Substantia nigra (tissue), 51 donors: ENCODE measurements at places on chromosomes 13 and 19.
A peak's percentile ranks its signal among the peaks of the same experiment; 100 is the strongest.

DNA sequence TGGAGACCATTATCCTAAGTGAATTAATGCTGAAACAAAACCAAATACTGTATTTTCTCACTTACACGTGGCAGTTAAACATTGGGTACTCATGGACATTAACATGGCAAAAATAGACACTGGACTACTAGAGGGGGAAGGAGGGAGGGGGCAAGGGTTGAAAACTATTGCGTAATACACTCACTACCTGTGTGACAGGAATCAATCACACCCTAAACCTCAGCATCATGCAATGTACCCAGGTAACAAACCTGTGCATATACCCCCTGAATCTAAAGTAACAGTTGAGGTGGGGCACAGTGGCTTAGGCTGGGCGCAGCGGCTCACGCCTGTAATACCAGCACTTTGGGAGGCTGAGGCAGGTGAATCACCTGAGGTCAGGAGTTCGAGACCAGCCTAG lies 207.0 kb downstream of the TDRD3 start:
- DNase-seq: no peak

GRCh38 chr19:13031917-13032623 lies 36.8 kb downstream of the NFIX start:
- peak; percentile 78 for DNase-seq

- DNase-seq: no peak
These were observed 151.2 kb downstream of the DIAPH3 start for GRCh38 chr13:60012488-60012887.

DNA sequence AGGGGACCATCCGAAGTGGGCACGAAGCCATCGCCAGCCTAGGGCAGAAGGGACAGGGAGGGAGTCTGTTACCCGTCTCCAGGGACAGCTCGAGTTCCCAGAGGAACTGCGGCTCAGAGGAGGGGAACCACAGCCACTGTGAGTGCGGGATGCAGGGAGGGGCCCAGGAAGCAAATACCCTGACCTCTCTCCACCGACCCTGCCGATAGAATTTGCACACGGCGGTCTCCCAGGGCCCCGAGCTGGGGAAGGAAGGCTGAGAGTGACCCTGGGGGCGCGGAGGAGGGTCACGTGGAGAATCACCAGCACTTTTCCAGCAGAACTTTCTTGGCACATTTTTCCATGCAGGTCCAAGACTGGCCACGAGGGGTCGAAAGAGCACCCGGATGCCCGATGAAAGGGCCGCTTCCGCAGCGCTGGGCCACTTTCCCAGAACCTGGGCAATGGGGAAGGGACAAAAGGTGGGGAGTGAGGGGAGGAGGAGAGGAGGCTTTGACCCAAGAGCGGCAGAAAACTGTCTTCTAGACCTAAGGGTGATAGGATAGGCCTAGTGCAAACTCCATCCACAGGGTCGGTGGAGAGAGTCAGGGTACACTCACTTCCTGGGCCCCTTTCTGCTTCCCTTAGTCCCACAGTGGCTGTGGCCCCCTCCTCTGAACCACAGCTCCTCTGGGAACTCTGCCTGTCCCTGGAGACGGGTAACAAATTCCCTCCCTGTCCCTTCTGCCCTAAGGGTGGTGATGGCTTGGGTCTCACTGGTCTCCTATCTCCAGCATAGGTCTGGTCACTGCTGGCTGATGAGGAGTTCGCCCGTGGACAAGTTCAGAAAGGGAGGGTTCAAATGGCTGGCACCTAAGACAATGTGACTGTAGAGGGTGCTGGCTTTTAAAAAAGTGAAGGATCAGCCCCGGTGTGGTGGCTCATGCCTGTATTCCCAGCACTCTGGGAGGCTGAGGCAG lies 5.3 kb upstream of the GPR4 start:
- peak; percentile 58 for DNase-seq

GRCh38 chr13:35769812-35770211 lies 293.3 kb upstream of the MAB21L1 start:
- DNase-seq: no peak

DNA sequence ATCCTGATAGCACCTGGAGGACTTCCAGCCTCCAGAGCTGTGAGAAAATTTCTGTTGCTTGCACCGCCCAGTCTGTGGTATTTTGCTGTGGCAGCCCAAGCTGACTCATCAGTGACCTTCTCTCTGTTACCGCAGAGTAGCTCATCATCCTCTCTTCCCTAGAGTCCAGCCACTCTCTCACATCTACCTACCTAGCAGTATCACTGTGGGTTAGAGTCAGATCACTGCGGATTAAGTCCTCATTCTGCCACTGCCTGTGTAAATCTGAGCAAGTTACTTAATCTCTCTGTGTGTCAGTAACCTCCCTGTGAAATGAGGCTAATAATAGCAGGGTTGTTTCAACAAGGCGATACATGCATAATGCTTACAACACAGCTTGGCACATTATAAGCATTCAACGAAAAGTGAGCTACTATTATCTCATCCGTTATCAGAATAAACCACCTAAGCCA lies 40.3 kb upstream of the USPL1 start:
- no peak for DNase-seq

- no peak for DNase-seq
These were observed 20.6 kb upstream of the WDR18 start for GRCh38 chr19:963486-963951.

- no peak for DNase-seq
These were observed 723.8 kb downstream of the UQCRFS1 start for GRCh38 chr19:28489126-28489660.
